ENCODE measurements at places on chromosomes 11 and 22.

DNA sequence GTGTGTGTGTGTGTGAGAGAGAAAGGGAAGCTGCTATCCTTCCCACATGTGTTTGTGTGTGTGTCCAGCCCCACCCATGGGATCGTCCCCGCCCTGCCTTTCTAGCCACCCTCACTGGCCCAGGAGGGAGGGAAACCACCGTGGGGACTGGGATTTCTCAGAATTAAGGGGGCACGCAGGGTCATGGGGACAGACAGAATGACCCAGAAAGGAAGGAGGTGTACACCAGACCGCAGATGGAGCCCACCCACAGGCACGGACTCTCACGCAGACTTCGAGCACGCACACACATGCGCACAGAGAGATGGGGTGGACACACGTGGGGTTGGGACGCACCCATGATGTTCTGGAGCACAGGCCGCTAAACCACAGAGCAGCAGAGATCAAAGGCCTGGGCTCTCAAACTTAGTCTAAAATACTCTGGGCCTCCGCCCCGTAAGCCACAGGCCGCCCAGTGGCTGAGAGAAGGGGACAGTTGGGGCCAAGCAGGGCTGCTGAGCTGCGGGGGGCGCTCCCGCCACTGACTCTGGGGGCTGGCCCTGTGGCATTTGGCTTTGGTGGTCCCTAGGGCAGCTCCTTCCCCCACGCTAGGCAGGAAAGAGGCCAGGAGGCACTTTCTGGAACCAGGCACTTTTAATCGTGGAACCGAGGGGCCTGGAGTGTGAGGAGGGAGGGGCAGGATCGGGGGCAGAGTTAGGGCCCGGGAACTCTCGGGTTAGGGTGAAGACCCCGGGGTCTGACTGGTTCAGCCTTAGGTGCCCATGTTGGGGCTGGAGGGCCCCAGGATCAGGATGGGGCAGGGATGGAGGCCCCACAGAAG, 1.5 kb downstream of the IFITM5 start:
- DNase-seq: no peak

DNA sequence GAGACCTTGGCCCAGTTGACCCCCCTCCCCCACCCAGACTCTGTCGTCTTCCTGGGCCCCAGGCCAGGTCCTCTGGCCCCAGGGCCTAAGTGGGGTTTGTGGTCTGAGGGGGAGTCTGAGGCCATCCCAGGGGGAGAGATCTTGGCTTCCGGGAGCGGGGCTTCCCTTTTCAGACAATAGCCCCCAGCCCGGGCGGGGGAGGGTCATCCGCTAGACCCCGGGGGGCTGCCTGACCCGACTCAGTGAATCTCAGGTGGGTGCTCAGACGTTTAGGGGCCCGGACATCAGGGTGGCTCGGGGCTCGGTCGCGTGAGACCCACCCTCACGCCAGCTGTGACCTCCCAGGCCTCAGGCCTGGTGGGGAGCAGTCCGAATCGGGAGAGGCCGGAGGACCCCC, 609 bp downstream of the MAPK11 start:
- DNase-seq: no peak

- DNase-seq: no peak
These were observed 46.9 kb downstream of the MICAL2 start for GRCh38 chr11:12157241-12157661.

GRCh38 chr22:29031227-29032011, 30.2 kb downstream of the C22orf31 start:
- DNase-seq: no peak

- no peak for DNase-seq
These were observed 350.6 kb downstream of the OPCML start for GRCh38 chr11:133181667-133182066.

DNA sequence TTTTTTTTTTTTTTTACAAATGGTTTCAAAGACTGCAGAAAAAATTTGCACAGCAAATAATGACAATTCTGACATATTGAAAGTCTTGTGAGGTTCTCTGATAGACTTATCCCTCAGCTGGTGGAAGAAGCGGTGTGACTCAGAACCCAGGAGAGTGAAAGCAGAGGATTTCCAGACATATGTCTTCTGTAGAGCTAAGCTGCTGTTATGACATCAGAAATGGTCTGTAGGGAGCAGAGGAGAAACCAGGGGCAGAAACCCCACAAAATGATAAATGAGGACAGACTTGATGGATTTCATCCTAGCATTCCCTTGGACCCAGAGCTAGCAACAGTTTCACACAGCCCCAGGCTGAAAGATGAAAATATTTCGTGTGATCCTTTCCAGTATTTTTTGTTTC, 582.6 kb downstream of the METTL15 start:
- DNase-seq: no peak

DNA sequence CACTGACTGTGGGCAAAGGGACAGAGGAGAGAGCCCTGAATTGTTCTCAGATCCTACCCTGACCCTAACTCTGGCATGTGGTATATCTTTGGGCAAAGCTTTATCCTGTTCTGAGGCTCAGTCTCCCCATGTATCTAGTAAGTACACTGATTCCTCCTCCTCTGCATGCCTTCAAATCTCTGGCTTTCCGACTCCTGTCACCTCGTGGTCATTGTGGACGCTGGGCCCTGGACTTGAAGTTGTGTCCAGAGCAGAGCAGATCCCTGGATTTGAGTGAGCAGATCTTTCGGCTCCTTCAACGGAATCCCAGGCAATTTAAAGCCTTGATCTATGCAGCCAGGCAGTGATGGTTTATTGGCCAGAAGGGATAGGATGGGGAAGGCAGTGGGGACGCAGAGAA, 3.0 kb downstream of the MOGAT2 start:
- DNase-seq: no peak

GRCh38 chr11:79671401-79671800, 230.6 kb upstream of the TENM4 start:
- no peak for DNase-seq

DNA sequence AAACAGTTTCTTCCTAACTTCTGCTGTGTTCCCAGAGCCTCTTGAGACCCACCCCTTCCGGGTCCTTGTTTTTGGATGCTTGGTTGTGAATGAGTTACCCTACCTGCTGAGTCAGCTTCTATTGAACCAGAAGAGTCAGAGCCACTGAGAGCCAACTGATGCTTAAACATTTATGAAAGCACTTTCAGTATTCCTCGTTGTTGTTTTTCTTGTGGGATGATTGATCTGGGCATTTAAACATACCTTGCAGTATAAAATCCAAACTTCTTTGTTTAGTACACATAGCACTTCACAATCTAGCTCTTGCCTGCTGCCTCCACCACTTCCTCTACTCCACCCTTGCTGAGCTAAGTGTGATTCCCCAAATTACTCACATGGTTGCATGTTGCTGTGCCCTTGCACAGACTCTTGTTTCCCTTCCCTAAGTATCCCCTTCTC, 5.5 kb downstream of the PRSS23 start:
- DNase-seq: no peak

DNA sequence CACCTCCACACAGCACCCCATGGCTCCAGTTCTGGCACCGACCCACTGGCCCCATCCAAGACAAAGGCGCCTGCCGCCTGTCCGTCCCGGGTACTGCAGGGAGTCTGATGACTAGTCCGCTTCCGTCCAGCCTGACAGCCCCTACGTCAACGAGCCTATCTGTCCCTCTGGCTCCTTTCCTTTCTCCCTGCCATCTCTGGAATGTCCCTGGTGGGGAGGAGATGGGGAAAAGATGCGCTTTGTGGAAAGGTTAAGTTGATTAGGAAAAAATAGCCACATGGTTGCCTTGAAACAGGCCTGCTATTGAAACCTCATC, 10.4 kb downstream of the PDGFB start:
- no peak for DNase-seq

GRCh38 chr11:112727341-112727841, 233.8 kb upstream of the NCAM1 start:
- no peak for DNase-seq

DNA sequence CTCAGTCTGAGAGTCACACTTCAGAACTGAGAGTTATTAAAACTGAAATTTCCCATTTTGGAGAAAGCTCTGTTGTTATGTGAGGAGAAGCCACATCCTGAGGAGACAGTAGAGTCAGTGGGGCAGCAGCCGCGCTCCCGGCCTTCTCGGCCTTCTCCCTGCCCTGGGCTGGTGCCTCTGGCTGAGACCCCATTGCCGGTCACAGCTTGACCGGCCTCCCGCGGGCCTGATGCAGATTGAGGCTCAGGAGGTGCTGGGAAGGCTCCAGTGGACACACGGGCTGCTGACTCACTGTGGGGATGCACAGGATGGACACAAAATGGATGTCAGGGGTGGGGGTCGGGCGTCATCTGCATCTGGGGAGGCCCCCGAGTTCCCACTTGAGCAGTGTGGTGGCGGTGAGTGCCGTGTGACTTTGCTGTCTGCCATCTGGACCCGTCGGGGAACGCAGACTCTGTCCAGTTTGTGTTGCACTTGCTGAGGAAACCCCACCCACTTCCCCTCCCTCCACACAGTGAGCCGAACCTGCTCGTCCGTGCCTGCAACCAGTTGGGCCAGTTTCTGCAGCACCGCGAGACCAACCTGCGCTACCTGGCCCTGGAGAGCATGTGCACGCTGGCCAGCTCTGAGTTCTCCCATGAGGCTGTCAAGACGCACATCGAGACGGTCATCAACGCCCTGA, 50.1 kb downstream of the MUC6 start:
- no peak for DNase-seq

DNA sequence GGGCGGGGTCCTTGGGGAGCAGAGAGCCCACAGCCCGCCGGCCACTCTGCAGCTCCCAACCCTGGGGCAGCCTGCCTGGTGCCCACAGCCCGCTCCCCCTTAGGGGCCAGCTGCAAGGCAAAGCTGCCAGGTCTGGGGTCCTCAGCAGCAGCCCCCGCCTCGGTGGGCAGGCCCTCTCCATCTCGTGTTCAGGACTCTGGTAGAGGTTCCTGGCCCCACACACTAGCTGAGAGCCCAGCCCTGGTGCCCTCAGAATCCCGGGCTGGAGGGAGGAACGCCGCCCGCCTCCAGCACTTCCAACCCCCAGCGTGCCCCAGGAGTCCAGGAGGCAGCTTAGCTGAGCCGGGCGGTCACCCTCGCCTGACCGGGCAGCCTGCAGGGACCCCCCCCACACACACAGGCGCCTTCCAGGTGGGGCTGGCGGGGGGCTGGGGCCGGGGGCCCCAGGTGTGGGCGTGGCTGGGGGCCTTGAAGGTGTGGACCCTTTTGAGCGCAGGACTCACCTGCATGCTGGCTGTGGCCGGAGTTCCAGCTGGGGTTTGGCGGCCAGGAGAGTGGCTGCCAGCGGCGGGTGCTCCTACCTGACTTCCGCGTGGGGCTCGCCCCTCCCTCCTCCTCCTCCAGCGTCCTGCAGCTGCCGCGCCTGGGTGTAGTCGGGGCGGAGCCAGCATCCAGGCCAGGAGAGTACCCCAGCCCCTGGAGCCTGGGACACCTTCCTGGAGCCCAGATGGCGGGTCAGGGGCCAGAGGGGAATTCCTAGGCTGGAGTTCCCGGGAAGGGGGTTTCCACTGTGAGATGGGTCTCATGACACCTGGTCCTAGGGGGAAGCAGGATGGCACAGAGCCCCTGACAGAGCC, at the start of gene ANO9:
Gene ANO9, minus strand, starts transcription at position 594 of the 857 bp plus-strand sequence. Its CDS starts 85 bp downstream, at position 509.
- no peak for DNase-seq

- DNase-seq: no peak
These were observed 30.3 kb downstream of the TNKS1BP1 start for GRCh38 chr11:57294225-57295131.

DNA sequence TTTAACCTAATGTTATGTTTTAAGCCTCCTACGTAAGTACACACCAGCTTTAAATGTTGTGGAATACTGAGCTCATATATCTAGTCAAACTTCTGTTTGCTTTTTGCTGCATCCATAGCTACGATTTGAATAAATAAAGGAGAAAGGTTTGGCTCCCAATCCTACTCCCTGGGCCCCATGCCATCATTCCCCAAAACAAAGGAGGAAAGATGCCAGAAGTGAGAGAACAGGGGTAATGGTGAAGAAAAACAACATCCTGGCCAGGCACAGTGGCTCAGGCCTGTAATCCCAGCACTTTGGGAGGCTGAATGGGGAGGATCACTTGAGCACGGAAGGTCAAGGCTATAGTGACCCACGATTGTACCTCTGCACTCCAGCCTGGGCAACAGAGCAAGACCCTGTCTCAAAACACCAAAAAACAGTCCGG, 26.5 kb downstream of the SCGB1A1 start:
- no peak for DNase-seq

- no peak for DNase-seq
These were observed 27.0 kb downstream of the GDPD5 start for GRCh38 chr11:75498556-75499255.

DNA sequence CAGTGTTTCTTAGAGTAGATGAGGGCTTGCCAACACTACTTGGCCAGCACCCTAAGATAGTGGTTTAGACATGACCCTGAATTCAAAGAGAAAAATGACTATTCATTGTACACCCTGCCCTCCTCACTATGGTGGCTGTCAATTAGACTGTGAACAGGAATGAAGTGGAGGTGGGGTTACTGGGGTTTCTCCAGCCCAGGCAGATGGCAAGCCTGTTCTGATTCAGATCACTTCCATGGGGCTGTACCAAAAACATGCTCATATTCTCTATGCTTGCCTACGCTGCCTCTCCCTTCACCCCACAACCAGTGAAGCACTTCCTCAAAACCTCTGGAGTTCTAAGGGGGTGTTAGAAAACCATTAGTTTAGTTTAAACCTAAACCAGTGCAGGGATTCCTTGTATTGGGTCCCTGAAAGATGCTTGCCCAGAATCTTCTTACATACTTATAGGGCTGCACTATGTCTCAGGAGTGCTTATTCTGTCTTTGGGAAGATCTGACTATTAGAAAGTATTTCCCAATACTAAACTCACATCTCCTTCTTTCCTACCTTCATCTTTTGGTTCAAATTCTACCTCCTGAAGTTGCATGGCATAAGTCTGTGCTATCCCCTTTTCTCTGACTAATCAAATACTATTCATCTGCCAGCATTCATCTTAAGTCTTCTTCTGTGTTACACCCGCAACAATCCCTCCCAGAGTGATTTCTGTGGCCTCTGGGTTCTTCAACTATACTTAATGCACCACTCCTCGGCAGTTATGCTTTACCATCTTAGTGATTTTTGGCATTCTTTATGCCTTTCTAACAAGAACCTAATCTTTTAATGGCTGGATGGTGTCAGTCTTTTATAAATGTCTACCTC, 71.8 kb downstream of the ATG16L2 start:
- DNase-seq: no peak

DNA sequence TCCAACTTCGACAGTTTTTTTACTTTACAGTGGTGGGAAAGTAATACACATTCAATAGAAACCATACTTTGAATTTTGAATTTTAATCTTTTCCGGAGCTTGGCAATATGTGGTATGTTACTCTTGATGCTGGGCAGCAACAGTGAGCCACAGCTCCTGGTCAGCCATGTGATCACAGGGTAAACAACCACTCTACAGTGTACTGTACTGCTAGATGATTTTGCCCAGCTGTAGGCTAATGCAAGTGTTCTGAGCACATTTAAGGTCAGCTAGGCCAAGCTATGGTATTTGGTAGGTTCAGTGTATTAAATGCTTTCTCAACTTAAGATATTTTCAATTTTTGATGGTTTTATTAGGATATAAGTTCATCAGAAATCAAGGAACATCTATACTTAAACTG, 48.7 kb upstream of the GRIK4 start:
- no peak for DNase-seq
